ENCODE measurements at places on chromosomes 5 and 9.
A peak's percentile ranks its signal among the peaks of the same experiment; 100 is the strongest.

- no peak for DNase-seq
Measured at GRCh38 chr9:81445331-81445921, 243.9 kb downstream of the TLE1 start.

GRCh38 chr5:106827061-106827460, 843.7 kb downstream of the EFNA5 start:
- no peak for DNase-seq

DNA sequence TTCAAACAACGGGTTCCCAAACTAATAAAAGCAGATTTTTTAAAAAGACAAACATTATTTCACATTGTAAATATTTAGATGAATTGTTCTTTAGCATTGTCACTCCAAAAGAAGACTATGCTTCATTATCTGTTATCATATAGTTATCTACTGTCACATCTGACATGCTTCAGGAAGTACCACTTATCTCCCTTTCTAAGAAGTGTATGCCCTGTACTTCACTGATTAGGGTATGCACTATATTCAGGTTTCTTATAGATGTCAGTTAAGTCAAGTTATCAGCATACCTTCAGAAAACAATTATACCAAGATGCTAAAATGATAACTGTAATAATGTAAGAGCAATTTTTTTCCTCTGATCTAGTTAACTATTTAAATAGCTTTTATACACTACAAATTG, 40.4 kb downstream of the LMBRD2 start:
- no peak for DNase-seq

GRCh38 chr9:136844761-136845464, 2.6 kb downstream of the AJM1 start:
- no peak for DNase-seq

DNA sequence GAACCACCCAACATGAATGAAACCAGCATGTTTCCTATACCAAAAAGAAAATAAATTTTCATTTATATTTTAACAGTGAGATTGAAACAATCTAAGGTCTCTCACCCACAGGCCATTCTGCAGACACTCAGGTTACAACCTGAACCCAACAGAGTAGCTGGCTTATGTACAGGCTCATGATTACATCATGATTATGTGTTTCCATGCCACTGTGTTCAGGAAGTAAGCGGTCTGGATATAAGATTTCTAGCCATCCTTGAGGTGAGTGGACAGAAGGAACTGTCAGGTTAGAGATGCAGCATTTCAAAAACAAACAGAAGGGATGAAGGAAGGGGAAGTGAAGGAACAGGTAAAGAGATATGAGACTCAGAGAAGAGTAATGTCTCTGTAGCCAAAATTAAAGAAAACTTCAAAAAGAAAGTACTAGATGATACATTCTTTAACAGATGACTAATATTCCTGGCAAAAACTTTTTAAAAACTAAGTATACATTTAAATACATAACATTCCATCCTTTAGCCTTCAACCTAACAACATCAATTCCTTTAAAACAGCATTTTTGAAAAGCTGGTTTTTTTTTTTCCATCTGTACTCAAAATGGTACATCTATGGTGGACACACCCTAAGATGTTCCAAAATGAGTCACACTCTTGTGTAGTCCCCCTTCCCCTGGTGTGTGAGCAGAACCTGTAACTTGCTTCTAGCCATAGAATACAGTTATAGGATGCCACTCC, 119.8 kb downstream of the LPAR1 start:
- DNase-seq: peak; percentile 35

DNA sequence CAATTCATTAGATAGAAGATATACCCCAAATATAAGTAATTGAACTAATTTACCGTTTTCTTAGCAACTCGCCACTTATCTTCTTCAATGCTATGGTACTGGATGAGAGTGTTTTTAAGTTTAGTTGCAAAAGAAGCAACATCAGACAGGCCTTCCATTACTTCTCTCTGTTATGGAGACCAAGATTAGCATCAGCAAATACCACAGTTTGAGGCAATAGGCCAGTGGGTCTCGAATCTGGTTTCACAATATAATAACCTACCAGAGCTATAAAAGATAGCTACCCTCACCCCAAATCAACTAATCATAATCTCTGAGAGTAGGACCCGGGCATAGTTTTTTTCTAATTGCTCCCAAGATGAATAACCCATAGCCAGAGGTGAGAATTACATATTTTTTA, 5.1 kb downstream of the STARD4 start:
- DNase-seq: no peak

DNA sequence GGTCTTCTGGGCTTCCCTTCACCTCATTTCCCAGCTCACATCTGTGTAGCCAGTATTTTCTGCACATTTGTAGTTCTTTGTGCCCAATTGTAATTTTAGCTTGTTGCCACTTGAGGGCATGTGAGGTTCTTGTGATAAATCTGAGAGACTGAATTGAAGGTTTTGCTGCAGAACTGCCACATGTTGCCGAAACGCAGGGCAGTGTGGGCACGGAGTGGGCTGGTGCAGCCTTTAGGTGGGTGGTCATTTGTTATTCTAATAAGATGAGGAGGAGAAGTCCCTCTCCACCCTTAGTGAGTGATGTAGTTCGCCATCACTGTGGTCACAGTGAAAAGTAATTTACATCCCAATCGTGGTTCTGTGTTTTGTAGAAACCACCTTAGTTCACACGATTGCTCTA, 21.2 kb downstream of the OTULIN start:
- DNase-seq: peak; percentile 66

- no peak for DNase-seq
Measured at GRCh38 chr5:132055808-132056609, 4.4 kb upstream of the IL3 start.

DNA sequence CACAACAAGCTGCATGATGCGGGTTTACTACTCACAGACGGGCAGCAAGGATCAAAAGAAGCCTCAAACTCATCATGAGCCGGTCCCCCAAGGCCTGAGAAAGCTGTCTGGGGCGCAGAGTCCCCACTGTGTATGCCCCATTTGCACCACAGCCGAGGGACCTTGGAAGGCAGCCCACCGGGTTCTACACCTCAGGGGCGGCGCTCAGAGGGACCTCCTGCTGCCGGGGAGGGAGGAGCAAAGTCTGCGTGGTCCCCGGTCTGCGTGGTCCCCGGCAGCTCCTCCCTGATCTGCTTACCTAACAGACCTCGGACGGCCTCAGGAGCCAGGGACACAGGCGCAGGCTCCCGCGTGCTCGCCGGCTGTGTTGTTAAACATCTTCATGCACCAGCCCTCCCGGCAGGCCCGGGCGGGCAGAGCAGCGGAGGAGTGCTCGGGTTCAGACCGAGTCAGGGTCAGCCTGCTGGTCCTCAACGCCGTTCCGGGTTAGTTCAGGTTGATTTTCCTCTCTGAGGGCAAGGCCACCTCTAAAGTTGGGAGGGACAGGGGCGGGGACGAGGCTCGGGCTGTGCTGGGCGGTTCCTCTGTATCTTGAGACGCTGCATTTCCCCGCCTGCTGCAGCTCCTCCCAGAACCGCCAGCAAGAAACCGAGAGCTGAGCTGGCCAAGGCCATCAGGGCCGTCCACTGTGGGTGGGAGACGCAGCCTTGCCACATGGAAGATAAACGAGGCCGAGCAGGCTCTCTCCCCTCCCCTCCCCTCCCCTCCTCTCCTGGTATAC, 74.6 kb downstream of the MRPL36 start:
- DNase-seq: no peak

GRCh38 chr5:171562822-171563221, 143.4 kb downstream of the FGF18 start:
- no peak for DNase-seq

- no peak for DNase-seq
Measured at GRCh38 chr5:68215898-68216244, 315 bp downstream of the PIK3R1 start.

- no peak for DNase-seq
Measured at GRCh38 chr9:78396087-78396486, 99.2 kb downstream of the PSAT1 start.

- no peak for DNase-seq
Measured at GRCh38 chr9:23686257-23686656, 139.8 kb downstream of the ELAVL2 start.

DNA sequence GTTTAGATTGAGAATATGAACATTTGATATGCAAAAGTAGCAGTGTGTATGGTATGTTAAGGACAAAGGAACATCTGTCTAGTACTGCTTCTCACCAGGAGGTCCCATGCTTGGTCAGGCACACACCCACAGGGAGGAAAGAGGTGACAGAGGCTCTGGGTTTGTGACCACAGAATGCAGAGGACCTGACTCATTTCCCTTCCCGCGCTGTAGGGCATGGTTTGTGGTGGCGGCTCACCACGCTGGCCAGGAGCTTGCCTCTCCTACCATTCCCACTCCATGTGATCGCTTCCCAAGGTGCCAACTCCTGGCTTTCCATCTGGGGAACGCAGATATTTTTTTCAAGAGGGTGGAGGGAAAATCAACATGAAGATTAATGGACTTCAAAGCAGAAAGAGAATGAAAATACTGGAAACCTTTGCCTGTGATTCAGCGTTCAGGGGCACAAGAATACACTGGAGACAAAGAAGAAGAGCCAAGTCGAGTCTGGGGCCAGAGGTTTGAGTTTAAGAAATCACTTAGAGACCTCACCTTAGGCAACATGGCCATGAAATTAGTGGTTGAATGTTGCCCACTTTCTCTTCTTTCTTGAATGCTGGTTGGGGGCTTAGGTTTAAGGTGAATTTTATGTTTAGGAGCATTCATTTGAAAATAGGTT, 477.8 kb downstream of the CCDC171 start:
- no peak for DNase-seq

DNA sequence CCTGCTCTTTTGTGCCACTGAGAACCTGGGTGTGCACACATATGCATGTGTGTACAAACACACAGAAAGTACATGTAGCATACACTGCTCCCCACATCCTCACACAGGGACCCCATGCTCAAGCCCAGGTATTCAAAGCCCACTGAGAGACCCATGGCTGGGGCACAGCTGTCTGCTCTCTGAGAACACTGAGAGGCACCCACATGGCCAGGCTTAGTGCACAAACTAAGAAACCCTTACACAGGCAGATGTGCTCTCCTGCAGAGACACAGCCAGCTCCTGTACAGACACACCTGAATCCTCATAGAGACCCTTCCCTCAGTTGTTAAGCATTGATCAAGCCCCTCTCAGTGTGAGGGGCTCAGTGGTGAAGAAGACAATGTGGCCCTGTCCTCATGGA, 92.5 kb downstream of the CACNA1B start:
- no peak for DNase-seq

DNA sequence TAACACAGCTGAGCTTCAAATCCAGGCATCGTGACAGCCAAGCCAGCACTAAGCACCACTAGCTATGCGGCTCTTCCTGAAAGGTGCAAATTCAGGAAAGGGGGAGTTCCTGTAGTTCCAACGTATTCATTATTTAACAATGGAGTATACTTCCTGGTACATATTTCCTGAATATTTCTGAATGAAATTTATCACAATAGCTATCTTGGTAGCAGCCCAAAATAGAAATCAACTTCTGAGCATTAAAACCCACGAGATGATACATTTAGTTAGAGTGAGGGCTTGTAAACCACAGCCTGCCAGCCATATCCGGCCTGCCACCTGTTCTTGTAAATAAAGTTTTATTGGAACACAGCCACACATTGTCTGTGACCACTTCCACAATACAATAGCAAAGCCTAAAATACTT, 109.7 kb upstream of the RETREG1 start:
- DNase-seq: no peak

GRCh38 chr5:78046006-78046405, 248.5 kb downstream of the AP3B1 start:
- DNase-seq: no peak

GRCh38 chr5:65750938-65751337, 28.9 kb downstream of the NLN start:
- no peak for DNase-seq

GRCh38 chr5:133285583-133286021, 233.8 kb downstream of the HSPA4 start:
- DNase-seq: no peak

GRCh38 chr5:58543723-58544122, 39.2 kb upstream of the RAB3C start:
- no peak for DNase-seq

DNA sequence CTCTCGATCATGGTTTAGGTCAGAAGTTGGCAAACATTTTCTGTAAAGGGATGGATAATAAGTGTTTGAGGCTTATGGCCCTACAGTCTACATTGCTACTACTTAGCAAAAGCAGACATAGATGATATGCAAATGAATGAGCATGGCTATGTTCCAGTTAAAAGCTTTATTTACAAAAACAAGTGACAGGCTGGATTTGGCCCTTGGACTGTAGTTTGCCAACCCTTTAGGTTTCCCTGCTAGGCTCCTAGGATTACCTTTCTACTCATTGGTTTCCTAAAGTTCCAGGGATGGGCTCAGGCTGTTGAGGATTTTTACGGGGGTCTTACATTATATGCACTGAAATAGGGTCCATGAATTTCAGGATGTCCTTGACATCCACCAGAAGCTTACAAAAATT, 57.5 kb downstream of the GPR21 start:
- DNase-seq: no peak

DNA sequence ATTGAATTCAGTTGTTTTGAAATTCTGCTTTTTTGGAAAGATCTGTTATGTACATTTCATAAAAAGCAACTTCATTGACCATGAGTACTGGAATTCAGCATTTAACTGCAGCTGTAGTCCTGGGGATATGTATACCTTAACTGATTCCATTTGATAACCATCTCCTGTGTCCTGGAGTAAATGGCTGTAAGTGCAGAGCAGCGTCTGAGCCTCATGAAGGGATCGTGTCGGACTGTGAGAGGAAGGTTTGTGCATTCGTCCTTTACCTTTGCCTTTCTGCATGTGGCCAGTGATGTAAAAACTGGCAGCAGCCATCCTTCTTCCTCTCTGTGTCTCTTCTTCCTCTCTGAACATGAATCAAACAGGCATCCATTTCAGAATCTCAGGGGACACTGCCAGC, 287.2 kb downstream of the FANCC start:
- DNase-seq: no peak

- DNase-seq: no peak
Measured at GRCh38 chr5:15615859-15616258, 115.9 kb downstream of the FBXL7 start.

DNA sequence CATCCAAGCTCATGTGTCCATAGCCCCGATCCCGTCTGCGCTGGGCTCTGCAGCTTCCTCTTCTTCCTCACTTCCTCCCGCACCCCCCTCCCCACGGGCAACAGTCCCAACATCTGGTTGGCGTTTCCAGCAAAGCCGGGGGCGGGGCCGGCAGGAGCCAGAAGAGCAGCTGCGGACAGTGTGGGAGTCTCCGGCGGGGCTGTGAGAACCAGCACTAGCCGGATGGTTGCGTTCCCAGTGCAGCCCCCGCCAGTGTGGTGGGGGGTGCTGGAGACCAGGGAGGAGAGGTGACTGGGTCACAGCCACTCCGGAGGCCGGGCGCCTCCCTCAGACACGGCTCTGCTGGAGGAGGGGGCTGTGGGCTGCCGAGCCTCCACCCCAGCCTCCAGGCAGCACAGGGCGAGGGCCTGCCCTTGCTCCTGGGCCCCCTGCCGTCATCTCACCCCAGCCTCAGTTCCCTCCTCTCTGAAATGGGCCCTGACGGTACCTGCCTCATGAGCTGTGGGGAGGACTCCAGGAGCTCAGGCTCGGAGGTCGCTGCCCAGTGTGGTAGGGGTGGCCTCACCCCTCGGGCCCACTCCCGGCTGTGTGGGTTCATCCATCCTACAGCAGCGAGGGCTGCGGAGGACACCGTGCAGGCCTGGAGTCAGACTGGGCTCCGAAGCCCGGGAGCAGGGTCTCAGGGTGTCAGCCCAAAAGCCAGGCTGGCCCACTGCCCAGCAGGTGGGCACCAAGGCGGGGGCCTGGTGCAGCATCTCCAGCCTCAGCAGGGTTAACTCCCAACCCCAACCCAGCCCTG, 41.5 kb upstream of the NOTCH1 start:
- DNase-seq: peak; percentile 92
